ENCODE measurements at places on chromosomes 6 and 20. TPM values are rescaled to one million over a fixed set of nuclear protein-coding genes. Genes with fewer than 3 reads are reported as not detected.

PI16 gene
- total RNA-seq = 0.46 TPM

RAET1G gene
- 0.41 TPM for total RNA-seq

C20orf144 gene
- 0.24 TPM for total RNA-seq

PRL gene
- total RNA-seq = not detected

MTFR2 gene
- 2.2 TPM for total RNA-seq

ENPP4 gene
- 24.2 TPM for total RNA-seq

PRPH2 gene
- 0.72 TPM for total RNA-seq

RNF144B gene
- total RNA-seq = 8.0 TPM

ARMH2 gene
- total RNA-seq = not detected

FAM83C gene
- not detected for total RNA-seq

BPIFB1 gene
- total RNA-seq = not detected

FAM184A gene
- 0.87 TPM for total RNA-seq

SSTR4 gene
- total RNA-seq = not detected

OOEP gene
- not detected for total RNA-seq

METTL24 gene
- total RNA-seq = 1.2 TPM

PPP1R14C gene
- total RNA-seq = 33.5 TPM

PTPRT gene
- total RNA-seq = 0.43 TPM

GGTLC1 gene
- total RNA-seq = 0.32 TPM

PDE10A gene
- total RNA-seq = 18.0 TPM

TMEM217 gene
- 1.6 TPM for total RNA-seq

CLVS2 gene
- 0.19 TPM for total RNA-seq

ZC2HC1B gene
- not detected for total RNA-seq

DST gene
- 580 TPM for total RNA-seq

CYP24A1 gene
- total RNA-seq = not detected

PROKR2 gene
- total RNA-seq = not detected

DLGAP4 gene
- 66.3 TPM for total RNA-seq

DNAAF9 gene
- 1.9 TPM for total RNA-seq

SIRPB2 gene
- total RNA-seq = 0.87 TPM

TREM2 gene
- 0.67 TPM for total RNA-seq

NHSL1 gene
- total RNA-seq = 107 TPM

PPP1R3G gene
- total RNA-seq = 2.8 TPM

SIM1 gene
- total RNA-seq = not detected

TULP1 gene
- total RNA-seq = not detected

ERVFRD-1 gene
- total RNA-seq = 0.12 TPM

Measured in mucosa of descending colon (tissue), 3 donors.